Stromal cell of bone marrow (primary cell): ENCODE measurements at places on chromosomes 12 and 14.

DNA sequence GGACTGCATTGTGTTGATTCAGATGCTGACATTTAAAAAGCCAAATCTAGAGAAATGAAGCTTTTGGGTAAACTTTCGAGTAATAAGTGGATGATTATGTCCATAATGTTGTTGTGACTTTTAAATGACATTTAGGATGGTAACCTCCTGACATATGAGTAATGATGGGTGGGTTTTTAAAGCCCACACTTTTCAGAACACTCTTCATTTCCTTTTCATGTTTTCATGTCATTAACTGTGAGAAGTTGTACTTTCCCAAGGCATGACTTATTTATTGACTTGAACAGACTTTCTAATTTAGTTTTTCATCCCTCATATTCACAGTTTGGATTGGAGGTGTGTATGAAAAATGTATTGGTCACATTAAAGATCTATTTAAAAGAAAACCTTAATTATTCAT is 35.5 kb downstream of the RGS6 start:
- no peak for DNase-seq

DNA sequence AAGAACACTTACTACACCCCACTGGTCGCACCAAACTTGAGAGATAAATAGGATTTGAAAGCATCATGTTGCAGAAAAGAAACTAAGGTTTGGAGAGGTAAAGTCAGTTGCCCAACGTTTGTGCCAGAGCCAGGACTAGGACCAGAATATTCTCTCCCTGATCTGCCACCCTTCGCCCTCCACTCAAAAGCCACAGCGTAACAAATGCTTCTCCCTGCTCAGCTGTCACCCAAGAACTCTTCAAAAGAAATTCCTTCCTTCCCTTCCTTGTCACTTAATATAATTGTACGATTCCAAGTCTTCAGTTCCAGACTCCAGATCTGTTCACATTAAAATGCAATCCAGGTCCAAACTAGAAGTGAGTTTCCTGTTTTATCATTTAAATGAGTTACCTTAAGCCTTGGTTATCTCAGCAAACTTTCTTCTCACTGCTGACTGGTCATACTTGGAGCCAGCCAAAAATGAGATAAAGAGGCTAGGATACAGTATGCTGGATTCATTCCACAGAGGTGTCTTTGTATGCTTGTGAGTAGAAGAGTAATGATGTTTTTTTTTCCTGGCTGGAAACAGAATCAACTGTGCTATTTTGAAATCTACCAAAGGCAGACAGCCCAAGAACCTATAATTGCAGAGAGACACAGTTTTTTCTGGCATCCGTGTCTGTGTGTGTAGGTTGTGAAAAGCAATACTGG is 12.8 kb upstream of the PPFIBP1 start:
- DNase-seq: no peak

DNA sequence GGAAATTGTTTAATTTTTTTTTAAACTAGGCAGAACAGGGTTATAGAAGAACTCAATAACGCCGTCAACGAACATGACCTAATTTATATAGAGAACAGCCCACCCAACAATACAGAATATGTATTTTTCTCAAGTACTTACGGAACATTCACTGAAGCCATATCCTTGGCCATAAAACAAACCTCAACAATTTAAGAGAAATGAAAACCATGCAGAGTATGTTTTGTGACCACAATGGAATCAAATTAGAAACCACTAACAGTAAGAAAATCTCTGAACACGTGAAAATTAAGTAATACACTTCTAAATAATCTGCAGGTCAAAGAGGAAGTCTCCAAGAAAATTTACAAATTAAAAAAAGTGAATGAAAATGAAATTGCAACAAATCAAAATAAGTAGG is 9.4 kb downstream of the SART3 start:
- DNase-seq: no peak

- DNase-seq: no peak
Observed at GRCh38 chr12:69321351-69321750, 26.8 kb upstream of the LYZ start.

- DNase-seq: peak; percentile 69
Observed at GRCh38 chr14:61456720-61457119, 135.3 kb downstream of the PRKCH start.

DNA sequence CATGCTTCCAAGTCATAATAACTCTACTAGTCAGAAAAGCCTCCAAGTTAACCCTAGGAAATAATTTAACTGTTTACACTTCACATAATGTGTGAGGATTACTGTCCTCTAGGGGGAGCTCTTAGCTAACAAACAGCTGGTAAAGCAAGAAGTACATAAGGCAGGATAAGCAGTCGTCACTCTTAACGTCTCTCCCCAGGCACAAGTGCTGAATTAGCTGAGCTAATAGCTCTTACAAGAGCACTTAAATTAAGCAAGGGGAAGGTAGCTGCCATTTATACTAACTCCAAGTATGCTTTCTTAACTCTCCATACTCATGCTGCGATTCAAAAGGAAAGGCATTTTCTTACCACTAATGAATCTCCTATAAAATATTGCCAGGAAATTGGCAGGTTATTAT is 79.3 kb upstream of the TSPAN11 start:
- peak; percentile 40 for DNase-seq

- DNase-seq: no peak
Observed at GRCh38 chr14:52269982-52270381, 2.5 kb downstream of the PTGDR start.

DNA sequence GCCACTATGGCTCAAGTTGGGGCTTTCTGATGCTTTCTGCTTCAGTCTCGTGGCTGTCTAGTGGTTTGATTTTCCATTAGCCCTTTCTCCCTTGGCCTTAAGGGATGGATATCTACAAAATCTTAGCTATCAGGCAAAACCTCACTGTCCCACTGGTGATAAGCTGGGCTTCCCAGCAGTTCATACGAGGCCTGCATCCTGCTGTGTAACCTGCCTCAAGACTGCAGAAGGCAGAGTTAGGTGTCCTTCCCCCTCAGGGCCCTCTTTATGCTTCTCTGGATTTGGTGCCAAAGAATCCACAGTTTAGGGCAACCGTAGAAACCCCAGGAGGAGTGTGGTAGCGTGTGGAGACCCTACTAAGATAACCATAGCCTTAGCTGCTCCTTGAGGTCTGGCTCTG is 38.9 kb downstream of the ETV6 start:
- DNase-seq: no peak

DNA sequence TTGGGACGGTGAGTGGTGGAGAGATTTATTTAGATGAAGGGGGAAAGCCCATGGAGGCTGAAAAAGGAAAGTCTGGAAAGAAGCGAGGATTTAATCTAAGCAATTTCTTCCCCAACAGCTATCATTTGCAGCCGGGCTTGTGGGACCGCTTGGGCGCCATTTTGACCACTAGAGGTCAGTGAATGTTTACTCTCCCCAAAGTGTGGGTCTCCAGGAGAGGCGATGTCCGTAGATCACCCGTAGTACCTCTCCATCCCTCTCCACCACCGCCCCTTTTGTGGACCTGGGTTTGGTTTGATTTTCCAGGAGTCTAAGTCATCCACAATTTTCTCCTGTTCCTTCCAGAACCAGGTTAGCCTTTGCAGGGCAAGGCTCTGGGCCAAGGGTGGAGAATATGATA is 91.2 kb upstream of the PARP11 start:
- DNase-seq: no peak

- no peak for DNase-seq
Observed at GRCh38 chr14:69819607-69820006, 22.6 kb upstream of the SLC10A1 start.

DNA sequence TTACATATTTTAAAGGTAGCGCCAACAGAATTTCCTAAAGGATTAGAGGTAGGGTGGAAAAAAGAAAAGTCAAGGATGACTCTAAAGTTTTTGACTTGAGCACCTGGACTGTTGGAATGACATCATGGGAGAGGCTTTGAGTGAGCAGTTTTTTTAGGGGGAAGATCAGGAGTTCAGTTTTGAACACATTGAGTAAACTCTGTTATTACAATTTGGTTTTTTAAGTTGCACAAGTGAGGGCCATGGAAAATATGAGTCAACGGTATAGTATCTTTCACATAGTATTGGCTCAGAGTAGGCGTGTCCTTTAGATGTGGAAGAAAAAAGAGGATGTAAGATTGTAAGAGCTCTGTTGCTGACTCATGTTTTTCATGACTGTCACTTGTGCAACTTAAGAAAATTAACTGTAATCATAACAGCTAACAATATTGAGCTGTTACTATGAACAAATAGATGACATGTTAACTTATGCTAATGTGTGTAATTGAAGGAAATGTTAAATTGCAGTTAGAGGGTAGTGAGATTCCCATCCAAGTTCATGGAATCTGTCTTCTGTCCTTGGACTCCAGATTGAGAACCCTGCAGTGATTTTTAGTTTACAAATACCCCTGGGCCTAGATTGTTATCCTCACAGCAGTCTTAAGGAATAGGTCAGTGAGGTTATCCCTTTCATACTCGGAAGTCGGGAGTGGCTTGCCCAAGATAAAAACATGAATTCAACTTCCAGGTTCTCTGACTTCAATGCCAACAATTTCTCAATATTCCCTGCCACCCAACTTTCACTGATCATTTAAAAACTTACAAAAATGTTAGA is 48.2 kb upstream of the ATP2B1 start:
- peak; percentile 99 for DNase-seq

- no peak for DNase-seq
Observed at GRCh38 chr12:16531621-16532020, 74.3 kb downstream of the LMO3 start.

GRCh38 chr12:55938826-55939501 is 8.0 kb downstream of the DGKA start:
- no peak for DNase-seq

- DNase-seq: no peak
Observed at GRCh38 chr12:119006746-119007145, 25.4 kb downstream of the SRRM4 start.

GRCh38 chr12:16076557-16076956 is 165.4 kb downstream of the DERA start:
- DNase-seq: peak; percentile 5

GRCh38 chr14:64604001-64604400 is 54.2 kb downstream of the PPP1R36 start:
- no peak for DNase-seq

DNA sequence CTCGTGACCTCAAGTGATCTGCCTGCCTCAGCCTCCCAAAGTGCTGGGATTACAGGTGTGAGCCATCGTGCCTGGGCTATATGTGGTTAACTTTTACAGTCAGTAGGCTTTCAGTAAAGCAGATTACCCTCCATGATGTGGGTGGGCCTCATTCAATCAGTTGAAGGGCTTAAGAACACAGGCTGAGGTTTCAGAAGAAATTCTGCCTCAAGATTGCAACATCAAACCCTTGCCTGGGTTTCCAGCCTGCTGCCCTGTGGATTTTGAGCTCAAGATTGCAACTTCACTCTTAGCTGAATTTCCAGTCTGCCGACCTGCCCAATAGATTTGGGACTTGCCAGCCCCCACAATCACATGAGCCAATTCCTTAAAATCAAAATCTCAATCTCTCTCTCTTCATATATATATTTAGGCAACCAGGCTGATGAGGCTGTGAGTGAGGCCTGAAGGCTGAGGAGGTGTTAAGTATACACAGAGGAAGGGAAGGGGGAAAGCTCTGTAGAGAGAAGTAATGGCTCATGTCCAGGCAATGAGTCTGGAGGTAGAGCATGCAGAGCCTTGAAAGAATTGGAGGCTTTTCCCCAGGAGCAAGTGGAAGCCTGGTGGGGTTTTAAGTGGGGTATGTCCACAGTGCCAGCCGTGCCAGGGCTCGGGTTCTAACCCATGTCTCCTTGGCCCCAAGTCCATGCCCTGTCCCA is 33.3 kb upstream of the ACTN1 start:
- DNase-seq: no peak

DNA sequence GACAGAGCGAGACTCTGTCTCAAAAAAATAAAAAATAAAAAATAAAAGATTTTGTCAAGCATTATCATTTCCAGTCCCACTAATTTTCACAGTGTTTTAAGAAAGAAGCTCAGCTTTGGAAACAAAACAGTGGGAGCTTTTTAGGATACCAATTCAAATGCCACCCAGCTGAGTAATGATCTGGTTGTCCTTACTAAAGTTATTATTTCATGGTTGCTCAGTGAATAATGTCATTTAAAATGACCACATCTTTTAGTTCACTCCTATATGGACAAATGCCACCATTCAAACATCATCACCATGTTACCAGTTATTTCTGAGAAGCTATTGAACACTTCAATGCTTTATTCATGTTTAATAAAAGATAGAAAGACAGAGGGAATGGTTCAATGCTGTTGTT is 365.0 kb downstream of the CCER1 start:
- peak; percentile 29 for DNase-seq

GRCh38 chr12:69097619-69098368 is 141.6 kb upstream of the CPSF6 start:
- peak; percentile 18 for DNase-seq

DNA sequence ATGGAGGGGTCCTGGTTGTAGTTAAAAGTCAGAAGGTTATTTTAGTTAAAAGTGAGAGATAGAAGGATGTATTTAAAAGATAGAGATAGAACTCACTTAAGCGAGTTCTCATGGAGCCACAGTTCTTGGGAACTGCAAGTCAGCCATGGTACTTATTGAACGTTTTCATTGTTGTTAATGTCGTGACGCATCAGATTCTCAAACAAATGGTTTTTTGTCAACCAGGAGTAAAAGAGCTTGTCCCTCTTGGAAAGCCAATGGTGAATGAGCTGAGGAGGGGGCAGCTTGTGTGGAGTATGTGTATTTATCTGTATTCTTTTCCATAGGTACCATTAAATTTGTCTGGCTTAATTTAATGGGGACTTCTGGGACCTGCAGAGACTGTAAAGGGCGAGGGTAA is 68.6 kb downstream of the FIGNL2 start:
- no peak for DNase-seq

GRCh38 chr12:108316176-108317086 is 22.7 kb downstream of the CMKLR1 start:
- no peak for DNase-seq

DNA sequence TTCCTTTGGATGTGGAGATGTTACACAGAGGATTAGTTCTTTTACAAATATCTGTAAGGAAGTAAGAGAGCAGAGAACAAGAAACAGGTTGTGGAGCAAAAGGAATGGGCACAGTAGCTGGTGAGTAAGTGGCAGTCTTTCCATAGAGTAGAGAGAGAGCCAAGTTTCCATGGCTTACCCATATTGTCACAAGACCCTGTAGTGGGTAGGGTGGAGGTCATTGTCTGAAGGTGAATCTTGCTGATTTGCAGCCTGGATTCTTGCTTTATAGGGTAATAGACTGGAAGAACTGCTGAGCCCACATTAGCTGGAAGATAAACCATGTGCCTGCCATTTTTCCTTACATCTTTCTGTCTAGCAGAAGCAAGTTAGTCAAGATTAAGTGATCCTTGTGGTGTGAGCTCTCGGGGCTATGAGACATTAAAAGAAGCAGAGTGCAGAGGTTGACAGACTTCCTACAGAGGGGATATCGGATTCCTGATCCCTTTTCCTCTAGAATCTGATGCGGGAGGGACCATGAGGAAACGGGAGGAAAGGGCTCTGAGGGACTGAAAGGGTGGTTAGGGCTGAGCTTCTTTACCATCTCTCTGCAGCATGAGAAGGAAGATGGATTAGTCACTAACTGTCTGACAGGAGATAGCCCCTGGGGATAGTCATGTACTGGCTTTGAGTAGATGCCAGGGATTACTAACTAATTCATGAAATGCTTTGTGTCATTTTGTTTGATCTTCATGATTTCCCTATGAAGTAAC is 44.0 kb upstream of the LRTM2 start:
- peak; percentile 77 for DNase-seq

- no peak for DNase-seq
Observed at GRCh38 chr12:49231878-49232655, 32.8 kb upstream of the TUBA1C start.
